ENCODE measurements at places on chromosomes 3 and 15. TPM values are rescaled to one million over a fixed set of nuclear protein-coding genes. Genes with fewer than 3 reads are reported as not detected.
A peak's percentile ranks its signal among the peaks of the same experiment; 100 is the strongest.

DNA sequence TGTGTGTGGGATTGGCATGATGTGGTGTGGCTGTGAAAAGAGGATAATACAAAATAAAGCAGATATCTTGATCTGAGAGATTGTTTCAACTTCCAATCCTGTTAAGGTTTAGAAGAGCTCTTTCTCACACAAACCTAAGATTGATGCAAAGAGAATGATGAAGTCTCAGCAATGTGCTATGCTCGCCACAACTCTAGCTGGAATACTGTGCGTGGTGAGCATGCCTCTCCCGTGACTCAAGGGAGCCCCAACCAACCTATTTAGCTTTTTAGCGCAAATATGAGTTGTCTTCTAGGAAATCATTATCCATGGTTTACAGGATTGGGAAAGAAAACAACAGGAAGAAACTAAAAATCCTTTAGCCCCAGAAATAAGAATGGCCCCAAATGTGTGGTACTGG is 28.5 kb downstream of the BTLA start:
- no peak for DNase-seq
- H3K27me3 ChIP-seq: no peaks in the 10 kb centered on the region
- H3K4me1 ChIP-seq: peaks cover 3% of the 10 kb centered on the region
- H3K27ac ChIP-seq: no peak overlapping the region
- H3K4me3 ChIP-seq: no peak overlapping the region

GRCh38 chr3:178397836-178398235 is 138.4 kb upstream of the KCNMB2 start:
- no peaks in the 10 kb centered on the region for H3K36me3 ChIP-seq
- no peak for DNase-seq
- H3K4me1 ChIP-seq: no peaks in the 10 kb centered on the region
- H3K4me3 ChIP-seq: no peak overlapping the region
- no peak overlapping the region for H3K27ac ChIP-seq
- no peaks in the 10 kb centered on the region for H3K27me3 ChIP-seq

DNA sequence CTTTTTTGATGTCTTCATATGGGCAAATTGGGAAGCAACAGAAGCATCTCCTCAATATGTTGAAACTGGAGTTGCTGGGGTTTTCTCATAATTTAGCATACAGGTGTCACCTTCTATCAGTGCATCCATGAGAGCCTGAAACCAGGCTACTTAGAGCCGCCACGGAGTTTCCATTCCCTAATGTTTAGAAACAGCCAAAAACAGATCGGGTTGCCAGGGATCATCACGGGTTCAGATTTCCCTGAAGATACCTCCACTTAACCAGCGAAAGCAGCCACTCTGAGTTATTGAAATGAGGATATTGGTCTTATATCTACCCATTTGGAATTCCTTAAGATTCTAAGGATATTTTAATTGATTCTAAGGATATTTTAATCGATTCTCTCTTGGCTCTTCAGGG is 14.5 kb downstream of the TERB2 start:
- DNase-seq: no peak
- no peak overlapping the region for H3K27ac ChIP-seq
- H3K27me3 ChIP-seq: peaks cover 11% of the 10 kb centered on the region
- no peak overlapping the region for H3K4me3 ChIP-seq
- H3K36me3 ChIP-seq: no peaks in the 10 kb centered on the region

GRCh38 chr3:115018694-115019093 is 128.4 kb downstream of the ZBTB20 start:
- peaks cover 16% of the 10 kb centered on the region for H3K36me3 ChIP-seq
- H3K27me3 ChIP-seq: no peaks in the 10 kb centered on the region
- no peak overlapping the region for H3K27ac ChIP-seq
- H3K4me3 ChIP-seq: no peak overlapping the region

DNA sequence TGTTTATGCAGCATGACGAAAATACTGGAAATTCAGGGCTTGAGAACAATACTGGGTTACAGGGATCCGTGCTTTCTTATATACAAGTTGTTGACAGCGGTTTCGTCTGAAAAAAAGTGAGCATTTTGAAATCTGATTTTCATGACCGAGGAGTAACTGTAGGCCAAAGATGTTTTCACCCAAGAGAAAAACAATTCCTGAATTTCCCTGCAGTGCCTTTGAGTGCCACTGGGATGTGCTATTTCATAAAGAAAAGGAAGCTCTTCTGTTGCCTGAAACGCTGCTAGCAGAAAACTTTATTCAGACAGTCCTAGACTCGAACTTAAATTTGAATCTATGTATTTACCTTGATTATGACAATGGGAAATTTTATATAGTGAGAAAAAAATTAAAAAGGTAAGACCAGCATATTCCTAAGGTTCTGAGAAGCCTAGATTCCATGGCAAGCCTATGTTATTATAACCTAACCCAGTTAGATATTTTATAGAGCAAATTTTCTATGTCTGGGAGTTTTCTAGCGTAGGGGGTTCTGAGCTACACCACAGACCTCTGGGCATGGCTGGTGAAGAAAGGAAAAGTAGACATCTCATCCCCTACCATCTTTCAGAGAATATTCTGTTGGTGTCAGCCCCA is 30.2 kb downstream of the KCNAB1 start:
- H3K4me1 ChIP-seq: peaks cover 44% of the 10 kb centered on the region
- H3K27me3 ChIP-seq: no peaks in the 10 kb centered on the region
- H3K36me3 ChIP-seq: no peaks in the 10 kb centered on the region

DNA sequence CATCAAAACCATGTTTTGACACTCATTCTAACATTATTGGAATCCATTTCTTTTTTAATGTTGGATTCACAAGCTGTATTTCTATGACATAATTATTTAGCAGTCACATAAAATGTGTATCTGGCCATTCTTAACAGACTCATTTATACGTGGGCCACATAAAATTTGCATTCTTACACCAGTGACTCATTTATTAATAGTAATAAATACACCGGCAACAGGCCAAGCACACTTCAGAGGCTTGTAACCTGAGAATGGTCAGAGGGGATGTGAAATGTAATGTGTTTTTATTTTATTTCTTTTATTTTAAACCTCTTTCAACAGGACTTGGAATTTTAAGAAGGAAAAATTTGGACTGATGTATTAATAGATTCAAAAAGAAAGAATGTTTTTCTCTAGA is 384.9 kb upstream of the RARB start:
- no peaks in the 10 kb centered on the region for H3K36me3 ChIP-seq
- DNase-seq: no peak
- peak overlapping the region; percentile 58 for H3K27ac ChIP-seq
- no peak overlapping the region for H3K4me3 ChIP-seq

- H3K4me3 ChIP-seq: no peak overlapping the region
- H3K4me1 ChIP-seq: no peaks in the 10 kb centered on the region
- H3K27me3 ChIP-seq: no peaks in the 10 kb centered on the region
These were observed 181.4 kb downstream of the GREM1 start for GRCh38 chr15:32899126-32899596.

- no peaks in the 10 kb centered on the region for H3K4me1 ChIP-seq
- no peak overlapping the region for H3K27ac ChIP-seq
- no peak for DNase-seq
- H3K36me3 ChIP-seq: no peaks in the 10 kb centered on the region
These were observed 69.1 kb downstream of the P3H2 start for GRCh38 chr3:190051641-190052040.

GRCh38 chr3:41137686-41138111 is 61.6 kb upstream of the CTNNB1 start:
- no peaks in the 10 kb centered on the region for H3K36me3 ChIP-seq
- no peaks in the 10 kb centered on the region for H3K27me3 ChIP-seq
- H3K4me1 ChIP-seq: no peaks in the 10 kb centered on the region
- no peak for DNase-seq
- no peak overlapping the region for H3K4me3 ChIP-seq
- H3K27ac ChIP-seq: no peak overlapping the region

DNA sequence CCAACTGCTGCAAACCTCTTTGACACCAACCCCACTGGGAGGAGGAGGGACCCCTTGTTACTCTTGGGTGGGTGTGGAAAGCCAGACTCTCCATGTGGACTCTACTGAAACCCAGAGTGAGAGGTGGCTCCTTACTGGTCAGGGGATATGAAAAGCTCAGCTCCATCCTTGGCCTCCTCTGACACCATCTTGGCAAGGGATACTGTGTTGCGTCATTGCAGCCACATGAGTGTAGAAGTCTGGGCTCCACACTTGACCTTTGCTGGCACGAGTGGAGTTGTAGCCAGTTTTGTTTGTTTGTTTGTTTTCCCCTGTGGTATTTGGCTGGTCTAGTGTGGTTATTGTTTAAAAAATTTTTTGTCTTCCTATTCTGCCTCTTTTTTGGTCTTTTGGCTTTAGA is 289.1 kb downstream of the GAP43 start:
- H3K27me3 ChIP-seq: no peaks in the 10 kb centered on the region
- H3K4me1 ChIP-seq: no peaks in the 10 kb centered on the region
- no peak overlapping the region for H3K27ac ChIP-seq
- DNase-seq: peak; percentile 17

DNA sequence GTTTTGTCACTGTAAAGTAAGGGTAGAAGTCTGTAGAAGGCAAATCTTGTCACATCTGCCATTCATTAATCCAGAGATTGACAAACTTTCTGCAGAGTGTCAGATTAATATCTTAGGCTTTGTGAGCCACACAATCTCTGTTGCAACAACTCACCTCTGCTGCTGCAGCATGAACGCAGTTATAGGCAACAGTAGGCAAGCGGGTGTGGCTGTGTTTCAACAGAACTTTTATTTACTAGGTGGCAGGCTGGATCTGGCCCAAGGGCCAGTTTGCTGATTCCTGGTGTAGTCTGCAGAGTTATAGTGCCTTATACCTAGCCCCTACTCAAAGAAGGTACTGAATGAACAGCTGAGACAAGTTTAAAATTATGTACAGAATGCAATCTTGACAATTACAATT is 396.7 kb downstream of the FOXP1 start:
- H3K27me3 ChIP-seq: no peaks in the 10 kb centered on the region
- DNase-seq: no peak
- H3K27ac ChIP-seq: no peak overlapping the region
- peaks cover 38% of the 10 kb centered on the region for H3K4me1 ChIP-seq

DNA sequence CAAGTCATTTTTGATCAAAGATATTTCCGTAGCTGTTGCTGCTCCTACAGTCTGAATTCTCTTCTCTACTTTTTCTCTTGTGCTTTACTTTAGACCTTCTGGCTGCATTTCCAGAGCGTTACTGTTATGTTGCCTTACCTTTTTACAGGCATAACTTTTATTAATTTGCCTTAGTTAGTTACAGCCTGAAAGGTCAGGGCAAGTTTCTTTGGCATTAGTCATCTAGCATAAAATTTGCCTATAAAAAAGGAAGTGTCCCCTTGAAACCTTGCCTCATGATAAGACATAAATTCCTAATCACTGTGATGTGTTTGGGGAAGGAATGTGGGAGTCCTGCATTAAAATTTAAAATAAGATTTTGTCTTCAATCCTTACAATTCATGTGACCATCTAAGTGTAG is 618.5 kb downstream of the NR2F2 start:
- no peak for DNase-seq
- H3K36me3 ChIP-seq: no peaks in the 10 kb centered on the region
- H3K4me3 ChIP-seq: no peak overlapping the region
- H3K27ac ChIP-seq: no peak overlapping the region
- H3K27me3 ChIP-seq: peaks cover 62% of the 10 kb centered on the region
- no peaks in the 10 kb centered on the region for H3K4me1 ChIP-seq

DNA sequence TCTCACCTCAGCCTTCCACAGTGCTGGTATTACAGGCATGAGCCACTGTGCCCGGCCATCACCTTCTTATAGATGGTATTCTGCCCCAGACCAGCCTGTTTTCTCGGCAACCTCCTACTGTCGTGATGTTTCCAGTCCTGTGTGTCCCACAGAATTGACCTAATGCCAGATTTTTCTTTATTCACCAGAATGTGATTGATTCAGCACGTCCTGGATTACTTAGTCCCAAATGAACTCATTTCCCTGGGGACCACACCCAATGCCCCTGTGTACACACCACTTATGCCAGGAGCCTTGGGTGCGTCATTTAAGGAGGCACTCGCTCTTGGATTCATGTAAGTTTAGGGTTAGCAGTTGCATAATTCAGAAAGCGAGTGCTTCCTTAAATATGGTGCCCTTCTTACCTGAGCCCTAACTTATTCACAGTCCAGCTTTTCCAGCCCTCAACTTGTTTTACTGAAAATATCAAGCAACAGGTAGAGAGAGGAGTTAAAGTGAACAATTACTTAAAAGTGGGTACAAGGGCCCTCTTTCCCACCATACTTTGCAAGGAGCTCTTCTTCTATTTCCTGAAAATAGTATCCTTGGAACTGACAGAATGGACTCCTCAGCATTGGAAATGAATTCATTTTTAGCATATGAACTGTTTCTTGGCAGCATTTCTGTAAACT is 64.6 kb upstream of the UBE2E1 start:
- no peaks in the 10 kb centered on the region for H3K36me3 ChIP-seq
- H3K27me3 ChIP-seq: peaks cover 6% of the 10 kb centered on the region
- no peak overlapping the region for H3K4me3 ChIP-seq
- DNase-seq: no peak

- no peaks in the 10 kb centered on the region for H3K27me3 ChIP-seq
- H3K4me3 ChIP-seq: no peak overlapping the region
- no peaks in the 10 kb centered on the region for H3K36me3 ChIP-seq
- no peak for DNase-seq
These were observed 14.3 kb downstream of the ARL8B start for GRCh38 chr3:5136211-5136918.

- no peak overlapping the region for H3K27ac ChIP-seq
- no peak for DNase-seq
- no peaks in the 10 kb centered on the region for H3K4me1 ChIP-seq
- H3K4me3 ChIP-seq: no peak overlapping the region
- no peaks in the 10 kb centered on the region for H3K27me3 ChIP-seq
- H3K36me3 ChIP-seq: peaks cover 7% of the 10 kb centered on the region
These were observed 74.2 kb downstream of the NMD3 start for GRCh38 chr3:161295325-161295724.

Gene ADAMTS17
- 0.99 TPM for total RNA-seq

Gene CLDN1
- total RNA-seq: 0.08 TPM

Gene SLC9C1
- total RNA-seq: 1.3 TPM

Gene IFT80
- 10.9 TPM for total RNA-seq

Gene TNFAIP8L3
- 6.0 TPM for total RNA-seq

Gene TMCO5A
- total RNA-seq: not detected
